ENCODE measurements at places on chromosomes 7 and 10.

DNA sequence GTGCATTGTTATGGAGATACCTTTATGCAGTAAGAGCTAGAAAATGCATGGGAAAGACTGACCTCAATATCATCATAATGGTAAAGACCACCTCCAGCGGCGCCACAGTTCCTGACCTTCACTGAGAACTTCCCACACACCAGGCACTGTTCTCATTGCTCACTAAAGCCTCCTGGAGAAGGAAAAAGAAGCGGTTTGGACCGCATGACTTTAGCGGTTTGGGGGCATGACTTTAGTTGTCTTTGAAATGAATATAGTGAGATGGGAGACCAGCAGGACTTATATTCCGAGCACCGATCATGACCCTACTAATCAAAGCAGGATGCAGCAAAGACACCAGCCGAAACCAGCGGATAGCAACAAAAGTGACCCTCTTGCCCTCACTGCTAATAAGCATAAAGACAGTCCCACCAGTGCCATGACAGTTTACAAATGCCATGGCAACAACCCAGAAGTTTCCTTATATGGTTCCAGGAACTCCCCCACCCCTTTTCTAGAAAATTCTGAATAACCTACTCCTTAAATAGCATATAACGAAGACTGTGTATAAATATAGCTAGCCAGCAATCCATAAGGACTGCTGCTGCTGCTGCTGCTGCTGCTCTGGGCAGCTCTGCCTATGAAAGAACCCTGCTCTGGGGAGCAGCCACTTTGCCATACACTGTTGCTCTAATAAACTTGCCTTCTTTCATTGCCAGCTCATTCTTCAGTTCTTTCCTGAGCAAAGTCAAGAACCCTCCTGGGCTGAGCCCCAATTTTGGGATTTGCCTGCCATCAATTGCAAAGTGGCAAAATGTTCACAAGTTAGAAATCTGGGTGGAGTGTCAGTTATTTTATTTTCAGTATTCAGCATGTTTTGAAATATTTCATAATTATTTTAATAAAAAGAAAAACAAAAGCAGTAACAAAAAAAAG lies 694.1 kb downstream of the SUGCT start:
- DNase-seq = no peak

- no peak for DNase-seq
Measured at GRCh38 chr7:37297546-37297945, 151.1 kb downstream of the ELMO1 start.

DNA sequence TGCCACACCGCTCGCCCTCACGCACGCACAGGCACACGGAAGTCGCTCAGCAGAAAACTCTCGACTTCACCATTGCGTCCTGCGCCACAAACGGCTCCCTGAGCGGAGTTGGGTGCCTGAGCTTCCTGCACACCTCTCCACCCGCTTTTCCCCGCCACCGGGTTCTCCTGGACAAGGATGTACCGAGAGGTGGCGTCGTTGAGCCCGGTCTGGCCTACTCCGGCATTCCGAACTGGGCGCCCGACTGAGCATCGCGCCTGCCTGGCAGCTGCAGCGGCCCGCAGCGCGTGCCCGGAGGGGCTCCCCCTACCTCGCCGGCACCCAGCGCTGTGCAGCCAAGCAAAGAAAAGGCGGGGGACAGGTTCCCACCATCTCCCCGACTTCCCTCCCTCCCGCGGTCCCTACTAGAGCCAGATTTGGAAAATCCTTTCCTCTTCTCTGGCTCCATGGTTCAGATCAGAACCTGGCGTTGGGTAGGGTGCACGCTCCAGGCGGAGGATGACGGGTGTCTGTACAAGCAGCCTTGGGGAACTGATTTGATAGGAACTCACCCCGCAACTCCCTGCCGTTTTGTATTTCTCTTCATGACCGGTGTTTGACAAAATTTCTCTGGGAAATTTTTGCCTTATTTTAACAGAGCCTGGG lies 1.7 kb downstream of the SORCS3 start:
- DNase-seq = no peak

DNA sequence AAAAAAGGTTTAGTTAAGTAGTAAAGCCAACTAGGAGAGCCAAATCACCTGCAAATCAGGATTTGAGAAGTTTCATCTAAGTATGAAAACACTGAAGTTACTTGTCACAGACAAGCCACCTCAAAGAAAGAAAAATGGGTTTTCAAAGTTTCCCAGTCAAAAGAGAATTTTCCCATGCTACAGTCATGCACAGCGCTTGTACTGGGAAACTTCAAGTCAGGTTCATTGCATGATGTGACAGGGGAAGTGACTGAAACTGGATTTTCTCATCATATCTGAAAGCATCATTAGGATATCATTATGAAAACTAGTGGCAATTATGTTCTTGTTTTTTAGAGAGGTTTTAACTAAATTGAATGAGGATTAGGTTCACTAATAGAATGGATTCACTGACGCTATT lies 167.0 kb downstream of the SGMS1 start:
- DNase-seq = no peak

GRCh38 chr10:18594574-18595156 lies 56.7 kb downstream of the NSUN6 start:
- DNase-seq = no peak

GRCh38 chr10:86979977-86980448 lies 11.7 kb downstream of the ADIRF start:
- DNase-seq = no peak

DNA sequence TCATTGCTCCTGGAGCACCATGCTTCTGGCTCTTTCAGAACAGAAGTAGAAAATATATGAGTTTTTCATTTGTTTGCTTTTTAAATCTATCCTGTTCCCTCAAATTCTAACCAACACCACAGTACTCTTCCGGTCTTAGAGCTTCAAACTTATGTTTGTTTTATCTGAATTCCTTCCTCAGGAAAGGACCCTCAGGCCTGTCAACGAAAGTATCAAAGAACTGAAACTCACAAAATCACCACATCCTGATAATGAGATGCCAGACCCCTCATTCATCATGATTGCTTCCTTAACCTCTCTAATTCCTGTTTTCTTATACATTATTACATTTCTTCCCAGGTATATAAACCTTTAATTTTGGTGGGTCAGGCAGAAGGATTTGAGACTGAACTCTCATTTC lies 135.2 kb downstream of the BMS1 start:
- DNase-seq = no peak

DNA sequence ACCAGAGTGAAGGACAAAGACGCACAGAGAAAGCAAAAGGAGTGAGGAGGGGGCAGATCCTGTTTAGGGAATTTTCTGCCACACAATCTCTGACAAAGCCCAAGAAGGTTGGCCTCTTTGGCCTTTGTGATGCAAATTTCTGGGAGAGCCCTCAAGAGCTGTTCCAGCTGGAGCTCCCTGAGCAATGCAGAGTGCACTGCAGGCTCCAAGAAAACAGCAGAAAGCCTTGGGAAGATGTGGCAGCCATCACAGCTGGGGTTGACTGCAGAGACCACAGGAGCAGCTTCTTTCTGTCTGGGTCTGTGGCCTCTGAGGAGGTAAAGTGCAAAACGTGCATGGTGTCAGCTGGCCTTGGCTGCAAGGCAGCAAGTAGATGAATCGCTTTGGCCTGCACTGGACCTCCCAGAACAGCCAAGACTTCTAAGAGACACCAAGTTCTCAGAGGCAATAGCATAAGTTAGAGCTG lies 200.2 kb downstream of the ELMO1 start:
- no peak for DNase-seq

DNA sequence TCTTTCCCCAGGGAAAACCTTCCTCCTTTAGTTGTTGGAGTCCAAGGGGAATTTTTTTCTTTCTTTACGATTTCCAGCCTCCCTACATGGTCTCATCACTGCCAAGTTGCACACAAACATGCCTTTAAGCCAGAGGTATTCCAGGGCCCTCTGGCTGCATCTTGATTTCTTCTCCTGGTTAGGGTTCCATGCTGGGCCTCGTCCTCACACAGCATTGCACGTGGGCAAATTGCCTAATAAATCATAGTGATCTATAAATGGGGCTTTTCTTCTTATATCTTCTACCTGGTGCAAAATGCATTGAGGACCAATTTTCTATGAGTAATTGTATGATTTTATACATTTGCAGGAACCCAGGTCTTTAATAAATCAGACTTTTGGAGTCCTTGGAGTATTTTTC lies 284.2 kb downstream of the C7orf25 start:
- DNase-seq = no peak

GRCh38 chr7:1062296-1063294 lies 18.2 kb downstream of the GPR146 start:
- DNase-seq = no peak

- no peak for DNase-seq
Measured at GRCh38 chr10:73765066-73765465, 16.8 kb upstream of the CHCHD1 start.

GRCh38 chr10:4504550-4504949 lies 321.5 kb upstream of the AKR1E2 start:
- no peak for DNase-seq

DNA sequence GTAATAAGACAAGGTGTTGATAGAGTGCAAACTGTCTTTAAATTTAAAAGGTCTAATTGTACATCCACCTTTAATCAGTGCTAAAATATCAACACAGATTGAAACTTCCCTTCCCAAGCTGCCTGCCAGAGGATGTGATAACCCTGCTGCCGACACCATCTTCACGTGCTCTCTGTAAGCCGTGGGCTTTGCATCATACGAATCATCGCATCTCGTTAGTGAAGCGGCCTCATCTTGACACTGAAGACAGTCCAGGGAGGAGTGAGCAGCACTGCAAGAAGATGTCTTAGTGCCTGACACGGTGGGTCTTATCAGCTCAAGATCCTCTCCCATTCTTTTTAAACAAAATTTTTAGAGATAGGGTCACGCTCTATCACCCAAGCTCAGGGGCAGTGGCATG lies 518.8 kb downstream of the PTPRN2 start:
- no peak for DNase-seq

DNA sequence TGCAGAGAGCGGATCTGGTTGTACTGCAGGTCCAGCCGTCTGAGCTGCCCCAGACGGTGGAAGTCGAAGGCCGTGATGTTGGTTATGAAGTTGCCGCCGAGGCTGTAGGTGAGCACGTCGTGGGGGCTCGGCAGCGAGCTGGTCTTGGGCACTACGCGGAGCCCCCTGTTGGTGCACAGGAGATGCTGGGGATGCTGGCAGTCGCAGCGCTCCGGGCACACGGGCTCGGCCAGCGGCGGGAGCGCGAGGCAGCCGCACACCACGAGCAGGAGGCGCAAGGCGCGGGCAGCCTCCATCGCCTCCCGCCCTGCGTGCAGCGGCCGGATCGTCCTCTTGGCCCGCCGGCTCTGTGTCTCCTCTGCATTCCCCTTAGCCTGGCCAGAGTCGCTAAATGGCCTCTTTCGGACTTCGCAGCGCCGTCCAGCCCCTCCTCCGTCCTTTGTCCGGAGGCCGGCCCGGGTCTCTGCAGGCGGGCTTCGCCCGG lies 337 bp downstream of the TRIL start:
- DNase-seq = no peak

GRCh38 chr10:112002206-112002605 lies 181.4 kb downstream of the GPAM start:
- DNase-seq = no peak

DNA sequence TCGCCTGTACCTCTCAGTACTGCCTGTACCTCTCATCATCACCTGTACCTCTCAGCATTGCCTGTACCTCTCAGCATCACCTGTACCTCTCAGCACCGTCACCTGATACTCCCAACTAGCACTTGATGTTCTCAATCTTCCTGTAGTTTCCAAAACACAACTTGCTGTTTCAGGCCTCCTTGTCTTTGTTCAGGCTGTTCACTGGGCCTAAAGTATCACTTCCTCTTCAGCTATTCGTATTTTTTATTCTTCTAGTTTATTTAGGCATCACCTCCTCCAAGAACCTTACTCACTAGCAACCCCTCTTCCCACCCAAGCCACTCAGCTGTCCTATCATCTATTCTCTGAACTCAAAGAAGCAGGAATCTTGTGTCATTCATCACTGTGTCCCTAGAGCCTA lies 24.1 kb downstream of the OR6B1 start:
- no peak for DNase-seq

DNA sequence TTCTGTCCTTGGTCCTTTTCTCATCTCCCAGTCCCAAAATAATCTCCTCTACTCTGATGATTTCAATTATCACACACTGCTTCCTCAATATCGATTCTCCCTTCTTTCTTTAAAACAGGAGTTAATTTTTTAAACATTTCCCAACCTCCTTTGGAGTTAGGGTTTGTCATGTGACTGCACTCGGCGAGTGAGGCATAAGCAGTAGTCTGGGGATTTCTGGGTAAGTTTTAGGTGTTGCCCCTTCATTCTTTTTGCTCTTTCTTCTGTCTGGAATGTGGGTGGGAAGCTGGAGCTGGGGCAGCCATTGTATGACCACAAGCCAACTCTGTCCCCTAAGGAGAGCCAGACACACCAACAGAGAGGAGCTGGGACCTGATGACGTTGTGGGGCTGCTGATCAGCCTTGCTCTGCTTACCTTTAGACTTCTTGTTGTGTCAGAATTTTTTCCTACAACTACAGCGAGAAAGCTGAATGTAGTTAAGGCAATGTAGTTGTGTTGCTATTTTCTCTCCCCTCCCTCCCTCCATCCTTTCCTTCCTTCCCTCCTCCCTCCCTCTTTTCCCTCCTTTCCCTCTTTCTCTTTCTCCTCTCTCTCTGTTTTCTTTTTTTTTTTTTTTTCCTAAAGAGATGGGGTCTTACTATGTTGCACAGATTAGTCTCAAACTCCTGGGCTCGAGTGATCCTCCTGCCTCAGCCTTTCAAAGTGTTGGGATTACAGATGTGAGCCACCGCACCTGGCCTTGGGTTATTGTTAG lies 6.5 kb upstream of the TSPAN14 start:
- no peak for DNase-seq

- DNase-seq = no peak
Measured at GRCh38 chr7:35576031-35576573, 118.8 kb downstream of the HERPUD2 start.

DNA sequence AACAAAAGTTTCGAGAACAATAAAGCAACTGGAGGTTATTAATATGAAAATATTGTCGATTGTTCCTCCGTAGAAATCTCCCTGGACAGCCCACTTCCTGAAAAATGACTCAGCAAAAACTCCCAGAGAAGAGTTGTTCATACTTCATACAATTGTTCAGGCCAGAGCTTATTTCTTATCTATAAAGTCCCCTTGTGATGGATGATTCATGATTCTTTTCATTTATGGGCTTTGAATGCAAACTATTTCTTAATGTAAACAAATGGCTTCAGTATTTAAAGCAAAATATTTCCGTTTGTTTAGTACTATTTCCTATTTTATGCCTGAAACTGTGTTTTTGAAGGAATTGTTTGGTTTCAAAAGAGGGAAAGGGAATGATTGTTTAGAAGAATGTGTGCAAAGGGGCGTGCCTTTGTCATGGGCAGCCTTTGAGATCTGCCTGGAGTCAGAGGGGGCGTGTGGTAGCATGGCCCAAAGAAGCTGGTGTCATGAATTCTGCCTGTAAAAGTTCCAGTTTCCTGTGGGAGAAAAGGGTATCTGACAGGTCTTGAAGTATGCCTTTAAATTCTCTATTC lies 26.2 kb upstream of the EXOC6 start:
- DNase-seq = peak; percentile 95

DNA sequence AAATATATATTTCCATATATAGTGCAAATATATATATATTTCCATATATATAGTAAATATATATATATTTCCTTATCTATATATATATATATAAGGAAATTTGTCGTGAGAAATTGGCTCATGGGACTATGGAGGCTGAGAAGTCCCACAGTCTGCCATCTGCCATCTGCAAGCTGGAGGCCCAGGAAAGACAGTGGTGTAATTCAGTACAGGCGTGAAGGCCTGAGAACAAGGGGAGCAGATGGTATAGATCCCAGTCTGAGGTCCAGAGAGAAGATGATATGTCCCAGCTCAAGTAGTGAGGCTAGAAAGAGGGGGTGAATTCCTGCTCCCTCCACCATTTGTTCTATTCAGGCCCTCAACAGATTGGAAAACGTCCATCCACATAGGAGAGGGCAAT lies 78.9 kb downstream of the MTPN start:
- DNase-seq = no peak
